Osteocyte (in vitro differentiated cells): ENCODE measurements at places on chromosomes 1 and 21. TPM values are rescaled to one million over a fixed set of nuclear protein-coding genes. Genes with fewer than 3 reads are reported as not detected.
A peak's percentile ranks its signal among the peaks of the same experiment; 100 is the strongest.

DNA sequence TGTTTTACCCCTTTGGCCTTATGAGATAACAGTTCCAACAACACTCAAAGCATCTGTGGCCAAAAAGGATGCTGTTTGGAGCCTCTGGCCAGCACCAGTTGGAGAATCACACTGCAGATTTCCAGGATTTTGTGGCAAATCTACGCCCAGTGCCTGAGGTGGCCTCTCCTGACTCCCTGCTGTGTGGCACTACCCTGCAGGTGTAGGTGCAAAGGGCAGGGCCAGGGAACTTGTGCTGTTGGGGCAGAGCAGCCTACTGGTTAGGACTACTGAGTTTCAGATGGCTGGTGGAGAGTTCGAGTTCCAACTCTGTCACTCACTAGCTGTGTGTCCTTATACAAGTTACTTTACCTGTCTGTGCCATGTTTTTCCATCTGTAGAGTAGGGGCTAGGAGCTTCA is 170.5 kb downstream of the PTPRU start:
- no peaks in the 10 kb centered on the region for H3K36me3 ChIP-seq
- H3K4me1 ChIP-seq: no peaks in the 10 kb centered on the region
- H3K4me3 ChIP-seq: no peak overlapping the region
- H3K27me3 ChIP-seq: no peaks in the 10 kb centered on the region
- H3K27ac ChIP-seq: no peak overlapping the region

GRCh38 chr1:53413175-53414001 is 45.8 kb upstream of the DMRTB1 start:
- no peak for DNase-seq
- H3K27me3 ChIP-seq: peaks cover 7% of the 10 kb centered on the region
- H3K4me1 ChIP-seq: peaks cover 55% of the 10 kb centered on the region
- H3K4me3 ChIP-seq: peak overlapping the region; percentile 18

DNA sequence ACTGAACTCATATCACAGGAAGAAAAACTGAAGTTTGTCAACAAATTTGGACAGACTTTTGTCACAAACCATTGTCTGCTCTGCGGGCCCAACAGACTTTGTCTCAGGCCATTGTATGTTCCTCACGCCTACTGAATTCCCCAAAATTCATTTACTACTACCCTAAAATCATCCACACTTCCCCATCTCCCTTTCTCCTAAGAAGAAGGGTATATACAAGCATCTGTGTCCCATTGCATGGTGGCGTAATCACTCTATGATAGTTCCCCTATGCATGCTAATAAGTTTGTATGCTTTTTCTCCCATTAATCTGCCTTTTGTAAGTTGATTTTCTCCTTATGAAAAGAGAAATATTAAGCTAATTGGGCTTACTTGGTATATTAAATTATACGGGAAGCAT is 54.9 kb upstream of the ATF3 start:
- H3K36me3 ChIP-seq: no peaks in the 10 kb centered on the region
- H3K4me1 ChIP-seq: peaks cover 4% of the 10 kb centered on the region
- no peak for DNase-seq
- peaks cover 9% of the 10 kb centered on the region for H3K27me3 ChIP-seq
- H3K27ac ChIP-seq: no peak overlapping the region

Gene CCDC190
- 1.1 and 1.8 TPM in 2 replicates for total RNA-seq
